ENCODE measurements at places on chromosomes 5 and 9.
A peak's percentile ranks its signal among the peaks of the same experiment; 100 is the strongest.

DNA sequence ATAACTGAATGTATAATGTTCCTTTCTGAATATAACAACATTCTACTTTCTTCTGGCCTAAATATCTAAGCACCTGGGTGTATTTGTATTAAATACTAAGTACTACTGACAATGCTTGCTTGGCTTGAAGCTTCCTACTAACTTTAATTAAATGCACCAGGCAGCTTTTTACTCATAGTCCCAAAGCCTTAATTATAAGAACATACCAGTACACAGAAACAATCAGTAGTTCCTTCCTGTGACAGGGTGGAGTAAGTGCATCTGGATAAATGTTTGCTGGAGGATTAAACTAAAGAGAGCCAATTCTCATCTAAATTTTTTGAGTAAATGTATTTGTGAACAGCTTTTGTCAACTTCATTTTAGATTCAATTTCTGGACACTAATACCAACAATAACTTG is 558.6 kb upstream of the SEMA6A start:
- DNase-seq, result no peak

DNA sequence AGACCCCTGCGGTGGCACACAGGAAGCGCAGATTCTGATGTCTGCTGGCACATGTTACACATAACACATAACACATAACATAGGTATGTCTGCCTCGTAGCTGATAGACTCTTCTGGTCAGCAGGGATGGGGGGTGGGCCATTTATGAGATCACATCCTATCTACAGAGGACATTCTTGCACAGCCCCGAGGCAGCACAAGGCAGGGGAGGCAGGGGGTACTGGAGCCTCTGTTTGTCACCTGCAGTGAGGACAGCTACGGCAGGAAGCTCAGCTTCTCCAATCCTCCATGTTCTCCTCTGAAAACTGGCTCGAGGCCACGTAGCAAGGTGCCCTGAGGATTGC is 16.7 kb upstream of the MED10 start:
- DNase-seq, result no peak

GRCh38 chr9:127030814-127031740 is 91.4 kb downstream of the ANGPTL2 start:
- DNase-seq, result no peak

- DNase-seq, result no peak
Measured at GRCh38 chr9:35811381-35812024, 559 bp downstream of the SPAG8 start.

DNA sequence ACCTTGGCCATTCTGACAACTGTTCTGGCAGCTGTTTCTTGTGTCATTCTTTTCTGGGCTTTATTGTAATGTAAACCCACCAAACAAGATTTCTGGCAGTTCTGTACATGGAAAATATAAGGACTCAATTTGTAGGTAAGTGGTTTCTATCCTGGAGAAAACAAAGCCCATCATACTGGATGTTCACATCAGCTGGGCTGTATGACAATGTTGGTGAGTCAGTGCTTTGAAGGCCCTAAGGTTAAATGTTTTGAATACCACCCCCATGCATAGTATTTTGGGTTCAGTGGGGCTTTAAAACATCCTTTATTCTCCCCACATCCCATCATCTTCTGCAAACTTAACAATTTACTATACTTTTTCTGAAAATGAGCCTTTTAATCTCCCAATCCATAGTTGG is 52.5 kb downstream of the SH3GL2 start:
- DNase-seq, result no peak

GRCh38 chr5:61748121-61748520 is 416.1 kb downstream of the ZSWIM6 start:
- no peak for DNase-seq

GRCh38 chr5:126912616-126913200 is 117.7 kb downstream of the MARCHF3 start:
- no peak for DNase-seq

DNA sequence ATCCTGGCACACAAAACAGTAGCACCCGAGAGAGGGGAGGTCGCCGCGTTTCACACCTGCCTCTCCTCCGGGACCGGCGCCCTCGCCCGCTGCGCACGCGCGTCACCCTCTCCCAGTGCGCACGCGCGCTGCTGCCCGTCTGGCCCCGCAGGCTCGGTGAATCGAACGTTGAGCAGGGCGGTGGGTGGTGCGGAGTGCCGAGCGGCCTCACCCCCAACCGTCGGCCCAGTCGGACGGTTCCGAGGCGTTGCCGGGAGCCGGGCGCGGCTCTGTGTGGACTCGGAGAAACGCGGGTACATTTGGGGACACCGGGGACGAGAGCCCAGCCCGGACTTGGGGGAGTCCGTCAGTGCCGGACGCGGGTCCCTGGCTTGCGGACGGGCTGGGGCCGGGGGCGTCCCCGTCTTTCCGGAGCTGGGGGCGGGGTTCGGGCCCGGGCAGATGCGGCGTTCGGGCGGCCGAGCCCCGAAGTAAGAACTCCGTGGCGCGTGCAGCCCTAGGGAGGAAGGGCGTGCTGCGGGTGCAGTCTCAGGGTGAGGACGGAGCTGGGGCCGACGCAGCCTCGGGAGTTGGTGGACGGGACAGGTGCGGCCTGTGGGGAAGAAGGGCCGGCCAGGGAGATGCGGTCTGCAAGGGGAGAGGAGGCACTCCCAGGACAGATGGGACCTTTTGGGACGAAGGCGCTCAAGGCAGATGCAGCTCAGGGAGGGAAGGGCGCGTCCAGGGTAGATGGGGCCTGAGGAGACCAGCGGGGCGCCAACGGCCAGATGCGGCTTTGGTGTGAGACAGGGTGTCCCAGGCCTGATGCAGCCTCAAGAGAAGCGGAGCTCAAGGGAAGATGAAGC is at the start of gene POMT1:
POMT1 (plus strand) TSS at position 138 of the 845 bp plus-strand sequence. CDS start 1,301 bp downstream, outside the sequence.
- DNase-seq, result peak; percentile 99

GRCh38 chr5:67209141-67209771 is 12.7 kb upstream of the CD180 start:
- peak; percentile 76 for DNase-seq

- no peak for DNase-seq
Measured at GRCh38 chr9:33012328-33013069, 11.1 kb upstream of the APTX start.

Data from NCI-H2171 treated with DMSO at 0.1 percent for 48 hours (cell line).